ENCODE measurements at places on chromosomes 2 and 18. TPM values are rescaled to one million over a fixed set of nuclear protein-coding genes. Genes with fewer than 3 reads are reported as not detected.

ZNF236 gene
- 28.3 TPM for total RNA-seq

B3GNT7 gene
- total RNA-seq = not detected

ARHGAP15 gene
- total RNA-seq = 225 TPM

- peak; percentile 27 for DNase-seq
Measured at GRCh38 chr2:118089139-118089800, 999 bp downstream of the INSIG2 start.

DNA sequence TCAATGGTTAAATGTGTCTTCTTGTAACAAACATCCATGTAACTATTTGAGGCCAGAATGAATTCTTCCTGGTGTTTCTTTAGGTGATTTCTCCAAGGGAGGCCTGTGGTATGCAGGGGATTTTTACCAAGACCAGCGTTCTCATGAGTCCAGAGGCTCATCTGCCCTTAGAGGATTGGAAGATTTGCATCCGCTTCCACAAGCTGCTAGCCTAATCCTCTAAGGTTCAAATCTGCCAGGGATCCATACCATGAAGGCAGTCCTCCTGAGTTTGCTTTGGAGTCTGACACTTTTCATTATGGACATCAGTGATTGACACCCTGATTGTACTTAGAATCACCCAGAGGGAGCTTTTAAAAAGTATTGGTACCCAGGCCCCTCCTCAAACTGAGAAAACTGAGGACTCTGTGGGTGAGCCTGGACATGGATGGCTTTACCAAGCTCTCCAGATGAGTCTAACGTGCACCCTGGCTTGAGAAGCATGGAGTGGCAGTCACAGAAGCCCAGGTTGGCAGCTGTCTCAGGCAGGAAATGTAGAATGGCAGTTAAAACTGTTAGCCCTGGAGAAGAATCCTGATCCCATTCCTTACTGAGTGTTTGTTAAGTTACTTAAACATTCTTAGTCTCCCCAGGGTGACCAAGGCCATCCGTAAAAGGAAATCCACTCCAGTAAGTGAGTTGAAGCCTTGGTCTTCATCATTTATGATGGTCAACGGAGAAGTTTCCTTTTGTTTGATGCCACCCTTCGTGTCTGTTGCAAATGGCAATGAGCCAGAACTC, 95.3 kb upstream of the RMDN2 start:
- DNase-seq = no peak
